Tracheal epithelial cell (primary cell): ENCODE measurements at places on chromosomes 6 and 20. TPM values are rescaled to one million over a fixed set of nuclear protein-coding genes. Genes with fewer than 3 reads are reported as not detected.

The SEMG1 gene
- total RNA-seq, result not detected in 2 replicates

The PRR18 gene
- under 0.01 TPM in 1 of 2 replicates, not detected in the other for total RNA-seq

The NKX2-4 gene
- total RNA-seq, result not detected in 2 replicates

The EFCAB8 gene
- not detected in 2 replicates for total RNA-seq

The CFAP206 gene
- 0.48 TPM in 1 of 2 replicates, not detected in the other for total RNA-seq

The RPL7L1 gene
- 168 and 177 TPM in 2 replicates for total RNA-seq

The FAM83B gene
- total RNA-seq, result 50.7 and 53.7 TPM in 2 replicates

The SAMD10 gene
- total RNA-seq, result 2.1 and 4.3 TPM in 2 replicates

The IMPG1 gene
- total RNA-seq, result not detected in 2 replicates

The EEF1A2 gene
- 0.43 and 0.96 TPM in 2 replicates for total RNA-seq

The KHDC1L gene
- not detected in 2 replicates for total RNA-seq

The PAX1 gene
- not detected in 2 replicates for total RNA-seq

The PPP1R14C gene
- total RNA-seq, result 89.9 and 169 TPM in 2 replicates

The RPP40 gene
- total RNA-seq, result 10.4 and 14.3 TPM in 2 replicates

The COX4I2 gene
- total RNA-seq, result not detected in 2 replicates

The TNXB gene
- total RNA-seq, result 0.43 and 0.48 TPM in 2 replicates

The TBPL1 gene
- 12.0 and 14.7 TPM in 2 replicates for total RNA-seq

The C20orf141 gene
- not detected in 2 replicates for total RNA-seq

The SCRT2 gene
- not detected in 2 replicates for total RNA-seq
